Activated naive CD4-positive, alpha-beta T cell (primary cell): ENCODE measurements at places on chromosomes 11 and 22.

DNA sequence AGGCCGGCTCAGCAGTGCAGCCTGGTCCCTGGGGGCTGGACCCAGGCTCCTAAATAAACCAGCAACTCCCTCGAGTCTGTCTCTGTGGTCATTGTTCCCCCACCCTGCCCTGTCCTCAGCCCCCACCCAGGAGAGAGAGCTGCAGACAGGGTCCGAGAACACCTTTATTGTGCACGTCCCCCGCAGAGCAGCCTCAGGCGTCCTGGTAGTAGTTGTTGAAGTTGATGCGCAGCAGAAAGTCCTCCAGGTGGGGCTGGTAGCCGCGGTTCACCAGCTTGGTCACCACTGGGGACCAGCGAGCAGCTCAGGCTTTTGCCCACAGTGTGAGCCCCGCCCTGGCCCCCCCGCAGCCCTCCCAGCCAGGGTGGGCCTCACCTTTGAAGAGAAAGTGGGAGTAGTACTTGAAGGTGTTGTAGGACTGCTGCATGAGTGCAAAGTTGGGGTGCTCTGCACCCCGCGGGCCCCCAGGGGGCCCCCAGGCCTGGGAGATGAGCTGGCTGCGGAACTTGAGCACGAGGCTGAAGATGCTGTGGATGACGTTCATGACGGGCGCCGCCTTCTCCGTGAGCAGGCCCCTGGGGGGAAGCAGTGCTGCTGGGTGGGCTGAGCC lies 16.8 kb downstream of the SELENOO start:
- no peak for DNase-seq

- DNase-seq = no peak
These were observed 78.4 kb upstream of the DBX1 start for GRCh38 chr11:20238712-20239111.

GRCh38 chr11:86443415-86443814 lies 68.7 kb downstream of the CCDC81 start:
- no peak for DNase-seq

GRCh38 chr22:19176732-19177131 lies 1.8 kb downstream of the SLC25A1 start:
- DNase-seq = no peak

- no peak for DNase-seq
These were observed 106.4 kb downstream of the ARHGAP42 start for GRCh38 chr11:100793525-100793924.

GRCh38 chr11:1192741-1193325 lies 30.0 kb upstream of the MUC5B start:
- DNase-seq = no peak

DNA sequence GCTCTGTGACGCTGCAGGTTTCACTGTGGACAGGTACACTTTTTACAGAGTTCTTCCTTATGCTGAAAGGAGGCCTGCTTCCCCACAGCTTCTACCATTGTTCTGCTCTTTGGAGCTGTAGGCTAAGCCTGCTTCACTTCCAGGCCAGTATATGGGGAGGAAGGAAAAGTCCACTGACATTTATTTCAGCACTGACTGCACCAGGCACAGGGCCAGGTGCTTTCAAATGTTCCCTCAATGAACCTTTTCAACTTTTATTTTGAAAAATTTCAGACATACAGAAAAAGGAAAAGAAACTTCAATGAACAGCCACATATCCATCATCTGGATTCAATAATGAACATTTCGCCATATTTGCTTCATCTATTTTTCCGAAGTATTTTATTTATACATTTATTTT lies 22.0 kb downstream of the POU2F3 start:
- DNase-seq = no peak

DNA sequence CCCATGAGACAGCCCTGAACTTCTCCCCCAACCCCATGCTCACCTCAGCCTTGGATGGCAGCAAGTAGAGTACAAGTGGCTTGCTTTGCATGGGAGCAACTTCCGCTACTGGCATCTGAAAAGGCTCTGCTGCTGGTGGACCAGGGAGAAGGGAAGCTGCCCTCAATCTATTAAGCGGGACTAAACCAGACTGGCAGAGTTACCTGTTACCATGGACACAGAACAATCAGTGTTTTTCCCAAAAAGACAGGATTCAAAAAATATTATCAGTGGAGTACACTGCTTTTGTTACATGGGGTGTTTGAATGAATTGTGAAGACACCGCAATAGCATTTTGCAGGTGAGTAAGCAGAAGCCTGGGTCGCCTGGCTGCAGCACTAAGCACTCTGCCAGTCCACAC lies 631.4 kb upstream of the B3GAT1 start:
- DNase-seq = no peak

GRCh38 chr11:94806014-94806413 lies 37.9 kb downstream of the AMOTL1 start:
- DNase-seq = no peak

GRCh38 chr11:78310500-78310909 lies 107.1 kb downstream of the GAB2 start:
- DNase-seq = no peak
